ENCODE measurements at places on chromosomes 5 and 9. TPM values are rescaled to one million over a fixed set of nuclear protein-coding genes. Genes with fewer than 3 reads are reported as not detected.

Gene LHX3
- not detected for total RNA-seq

Gene KCNIP1
- total RNA-seq = 10.3 TPM

Gene DDX4
- total RNA-seq = 0.31 TPM

Gene FBLL1
- total RNA-seq = 37.6 TPM

Gene PCDHGB3
- total RNA-seq = 31.0 TPM

Gene ITGA2
- 5.9 TPM for total RNA-seq

Gene PGGT1B
- total RNA-seq = 22.8 TPM

Gene KCNV2
- not detected for total RNA-seq

Gene C9orf43
- total RNA-seq = 0.94 TPM

Gene C1QTNF3
- total RNA-seq = 30.4 TPM

Gene ASB6
- 15.0 TPM for total RNA-seq

Gene GPR150
- not detected for total RNA-seq

Gene ZNF366
- 1.3 TPM for total RNA-seq

Gene SV2C
- total RNA-seq = 1.9 TPM

Gene PFN3
- total RNA-seq = 1.6 TPM

Gene RMRP
- total RNA-seq = 78,439 TPM

Gene GALNT12
- total RNA-seq = 1.9 TPM

Gene FAM221B
- total RNA-seq = not detected

Gene SPINK4
- total RNA-seq = not detected

Gene SPATA9
- 1.9 TPM for total RNA-seq

Data from parietal lobe (tissue), 2 donors.